ENCODE measurements at places on chromosomes 6 and 20. TPM values are rescaled to one million over a fixed set of nuclear protein-coding genes. Genes with fewer than 3 reads are reported as not detected.

GRCh38 chr6:3163248-3163594 lies 5.9 kb upstream of the TUBB2A start:
- DNase-seq, result no peak

DNA sequence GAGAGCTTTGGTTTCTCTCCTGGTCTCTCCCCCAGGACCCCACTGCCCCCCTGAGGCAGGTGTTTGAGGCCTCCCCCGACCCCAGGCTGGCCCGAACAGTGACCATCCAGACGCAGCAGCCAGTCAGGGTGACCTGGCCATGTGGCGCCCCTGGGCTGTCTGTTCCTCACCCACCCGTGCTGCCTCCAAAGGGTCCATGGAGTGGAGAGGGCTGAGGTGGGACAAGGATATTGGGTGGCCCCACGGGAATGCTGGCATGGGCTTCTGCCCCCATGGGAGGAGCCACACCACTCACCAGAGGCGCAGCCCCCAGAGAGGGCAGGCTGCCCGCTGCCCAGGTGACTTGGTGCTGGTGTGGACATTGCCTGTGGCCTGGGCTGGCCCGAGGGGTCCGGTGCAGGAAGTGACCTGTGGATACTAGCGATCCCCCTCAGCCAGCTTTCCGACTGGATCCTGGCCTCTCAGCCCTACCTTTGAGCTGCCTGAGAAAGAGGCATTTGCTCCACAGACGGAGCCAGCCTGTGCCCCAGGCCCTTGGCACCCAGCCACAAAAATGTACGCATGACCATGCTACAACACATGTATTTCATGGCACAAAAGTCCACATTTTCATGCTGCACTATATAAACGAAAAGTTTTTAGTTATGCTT lies 50.8 kb downstream of the BCAS4 start:
- DNase-seq, result no peak

DNA sequence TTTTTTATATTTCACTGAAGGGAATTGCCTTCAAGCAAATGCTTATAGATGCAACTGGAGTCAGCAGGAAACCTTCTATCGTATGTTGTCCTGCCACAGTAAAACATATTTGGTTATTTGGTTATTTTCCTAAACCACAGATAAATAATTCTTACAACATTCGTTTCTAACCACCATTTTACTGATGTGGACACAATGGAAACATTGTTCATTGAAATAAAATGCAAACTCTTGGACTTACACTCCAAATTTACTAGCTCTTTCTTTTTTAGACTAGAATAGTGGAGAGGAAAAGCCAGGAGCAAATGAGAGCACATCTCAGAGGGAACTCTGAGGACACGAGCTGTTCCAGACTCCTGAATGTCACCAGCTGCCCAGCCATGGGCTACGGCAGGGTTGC lies 114.8 kb downstream of the RPS12 start:
- DNase-seq, result no peak

DNA sequence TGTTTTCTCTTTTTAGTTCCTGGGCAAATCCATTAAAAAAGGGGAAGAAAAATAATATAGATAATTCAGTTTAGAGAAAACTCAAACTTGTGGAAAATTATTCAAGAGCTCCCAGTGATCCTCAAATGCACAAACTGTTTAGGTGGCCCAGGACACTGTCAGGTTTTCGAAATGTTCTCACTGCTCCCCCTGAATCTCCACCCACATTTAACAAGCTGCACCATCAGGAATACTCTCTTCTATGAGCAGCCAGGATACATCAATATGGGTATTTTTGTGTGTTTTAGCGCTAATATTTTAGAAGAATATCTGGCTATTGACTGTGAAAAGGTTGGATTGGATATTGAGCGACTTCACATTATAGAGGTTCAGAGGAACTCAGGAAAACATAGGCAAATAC lies 43.9 kb downstream of the OR2B2 start:
- DNase-seq, result no peak

DNA sequence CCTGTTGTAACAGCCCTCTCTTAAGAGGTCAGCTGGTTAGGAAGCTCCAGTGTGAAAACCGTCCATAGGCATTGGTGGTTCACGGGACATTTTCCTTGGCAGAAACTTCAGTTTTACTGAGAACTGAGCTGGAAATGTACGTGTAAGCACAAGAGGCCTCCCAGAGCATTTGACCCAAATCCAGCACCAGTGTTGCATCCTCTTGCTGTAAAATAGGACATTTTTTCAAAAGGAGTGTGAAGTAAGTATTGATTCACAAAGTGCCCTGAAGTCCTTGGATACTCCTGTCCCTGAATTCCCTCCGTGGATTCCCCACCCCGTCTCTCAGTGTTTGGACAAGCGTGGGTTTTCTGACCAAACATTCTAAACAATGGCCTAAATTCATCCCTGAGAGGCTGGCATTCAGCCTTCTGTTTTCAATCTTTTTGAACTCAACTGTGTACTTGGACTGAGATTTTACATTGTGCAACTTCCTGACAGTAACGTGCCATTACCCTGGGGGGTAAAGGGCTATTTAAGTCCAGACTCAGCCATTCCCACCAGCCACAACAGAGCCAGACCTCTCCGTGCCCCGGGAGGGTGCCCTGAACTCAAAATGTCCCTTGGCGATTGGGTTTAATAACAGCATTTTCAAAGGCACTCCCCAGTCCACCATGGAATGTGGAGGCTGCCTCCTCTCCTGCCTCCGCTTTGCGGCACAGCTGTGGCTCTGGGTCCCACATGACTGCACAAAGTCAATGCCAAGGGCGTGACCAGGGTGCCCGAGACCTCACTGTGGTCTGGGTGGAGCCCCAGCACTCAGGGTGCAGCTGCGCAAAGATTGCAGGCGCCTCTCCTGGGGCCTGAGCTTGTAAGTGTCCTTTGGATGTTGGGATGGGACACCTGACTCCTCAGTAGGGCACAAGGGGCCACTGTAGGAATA lies 92.7 kb upstream of the AFDN start:
- no peak for DNase-seq

HTR1E gene
- not detected for polyA plus RNA-seq

Measured in GM12878 (cell line).